ENCODE measurements at places on chromosomes 2 and 18. TPM values are rescaled to one million over a fixed set of nuclear protein-coding genes. Genes with fewer than 3 reads are reported as not detected.

RESP18 gene
- not detected for total RNA-seq

TNFRSF11A gene
- total RNA-seq, result 5.0 TPM

- DNase-seq, result no peak
These were observed 13.5 kb upstream of the SFXN5 start for GRCh38 chr2:73084971-73085370.

DNA sequence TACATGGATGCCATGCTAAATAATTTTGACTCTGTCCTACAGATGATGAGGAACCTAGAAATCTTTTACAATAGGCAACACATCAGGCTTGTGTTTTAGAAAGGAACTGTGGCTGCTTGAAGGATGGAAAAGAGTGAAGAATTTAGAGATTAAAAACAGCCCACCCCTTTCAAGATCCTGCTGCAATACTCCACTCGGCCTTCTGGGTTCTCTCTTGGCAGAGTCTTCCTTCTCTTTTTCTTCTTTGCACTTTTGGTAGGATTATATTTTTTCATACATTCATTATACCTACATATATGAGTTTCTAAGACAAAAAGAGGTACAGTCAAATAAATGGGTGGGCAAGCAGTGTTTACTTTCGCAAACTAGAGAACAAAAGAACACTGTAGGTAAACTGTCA is 474.3 kb downstream of the ERBB4 start:
- DNase-seq, result no peak

DNA sequence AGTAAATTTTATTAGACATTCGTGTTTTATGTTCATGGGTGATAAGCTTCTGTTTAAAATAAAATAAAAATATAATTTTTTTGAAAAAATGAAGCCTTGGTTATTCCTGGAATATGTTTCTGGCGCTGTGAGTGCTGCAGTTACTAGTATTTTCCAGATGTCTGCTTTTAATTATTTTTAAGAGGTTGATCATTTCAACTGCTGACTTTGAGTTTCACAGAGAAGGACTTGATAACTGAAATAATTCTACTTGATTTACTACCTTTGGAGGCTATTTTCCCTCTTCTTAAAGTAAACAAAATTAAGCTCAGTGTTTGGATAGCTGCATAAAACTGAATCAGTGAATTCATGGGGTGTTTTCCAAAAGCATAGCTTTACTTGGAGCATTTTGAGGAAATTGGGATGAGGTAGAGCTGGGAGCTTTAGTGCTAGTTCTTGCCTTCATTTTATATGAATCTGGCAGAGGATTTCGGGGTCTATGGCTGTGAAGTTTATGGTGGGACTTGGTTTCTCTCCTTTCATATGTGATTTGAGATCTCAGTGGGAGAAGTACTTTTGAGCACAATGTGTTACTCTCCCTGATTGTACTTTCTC is 666.5 kb downstream of the DCDC2C start:
- no peak for DNase-seq

DNA sequence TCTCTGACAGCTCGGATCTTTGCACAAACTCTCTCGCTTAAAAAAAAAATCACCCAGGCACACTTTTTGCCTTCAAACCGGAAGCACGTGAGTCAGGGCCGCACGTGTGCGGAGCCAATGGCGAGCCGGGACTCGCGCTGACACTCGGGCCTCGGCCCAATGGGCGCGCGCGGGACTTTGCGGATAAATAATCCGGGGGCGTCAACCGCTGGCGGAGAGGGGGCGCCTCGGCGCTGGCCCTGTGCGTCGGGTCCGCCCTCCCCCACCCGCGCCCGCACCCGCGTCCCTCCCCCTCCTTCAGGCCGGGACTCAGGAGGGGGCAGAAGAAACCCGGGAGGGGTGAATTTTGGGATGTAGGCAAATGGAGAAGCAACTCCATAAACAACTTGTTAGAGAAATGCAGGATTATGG is 319 bp upstream of the EN1 start:
- DNase-seq, result no peak

DNA sequence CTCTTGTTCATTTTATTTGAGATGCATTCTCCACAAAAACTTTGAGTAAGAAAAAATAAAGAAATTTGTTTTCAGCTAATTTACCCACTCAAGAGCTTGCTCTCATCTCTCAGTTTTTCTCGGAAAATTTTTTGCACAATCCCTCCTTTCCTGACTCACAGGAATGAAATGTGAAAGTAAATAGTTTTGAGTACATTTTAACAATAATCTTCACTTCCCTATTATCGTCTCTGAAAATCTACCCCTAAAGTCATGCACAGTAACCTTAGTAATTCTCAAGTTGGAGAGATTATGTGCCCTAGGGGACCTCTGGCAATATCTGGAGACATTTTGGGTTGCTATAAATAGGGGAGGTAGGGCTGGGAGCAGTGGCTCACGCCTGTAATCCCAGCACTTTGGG is 2.6 kb downstream of the CYB5A start:
- DNase-seq, result no peak

DNA sequence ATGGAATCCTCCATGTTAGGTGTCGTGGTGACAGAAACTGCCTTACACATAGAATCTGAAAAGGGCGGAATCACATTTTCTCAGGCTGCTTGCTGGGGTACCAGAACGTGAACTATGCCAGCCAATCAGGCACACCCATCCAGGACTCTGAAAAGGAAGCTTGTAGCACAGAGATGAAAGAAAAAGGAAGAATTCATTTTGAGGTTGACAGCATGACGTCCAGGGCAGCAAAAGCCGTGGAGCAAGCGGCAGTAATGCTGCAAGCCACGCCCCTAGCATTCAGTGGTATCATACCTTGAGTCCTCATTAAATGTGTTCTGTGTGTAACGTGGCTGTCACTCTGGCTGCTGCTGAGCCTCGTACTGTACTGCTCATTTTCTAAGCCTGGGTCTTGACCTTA is 304.0 kb downstream of the DYSF start:
- DNase-seq, result no peak

GRCh38 chr18:77155031-77155430 is 22.4 kb upstream of the MBP start:
- no peak for DNase-seq

DNA sequence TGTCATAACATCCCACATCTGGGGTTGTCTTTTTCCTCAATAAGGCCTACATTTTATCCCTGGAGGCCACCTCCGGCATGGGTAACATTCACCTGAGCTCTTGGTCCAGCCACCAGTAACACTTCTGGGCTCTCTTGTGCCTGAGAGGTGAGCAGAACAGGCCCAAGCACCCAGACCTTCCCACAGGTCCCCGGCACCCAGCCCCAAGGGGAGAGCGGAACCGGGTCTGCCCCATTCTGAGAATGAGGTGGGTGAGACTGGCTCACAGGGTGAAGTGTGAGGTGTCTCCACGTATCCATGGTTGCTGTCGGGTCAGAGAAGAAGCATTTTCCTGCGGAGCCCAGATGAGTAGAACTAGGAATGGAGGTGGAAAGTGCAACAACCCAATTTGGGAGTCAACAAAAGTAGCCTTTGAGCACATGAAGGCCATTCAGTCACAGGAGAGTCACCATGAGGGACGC is 496.7 kb upstream of the MYT1L start:
- no peak for DNase-seq

GRCh38 chr2:34533585-34534183 is 934.6 kb upstream of the FAM98A start:
- DNase-seq, result no peak

GRCh38 chr2:96927405-96928171 is 57.7 kb upstream of the SEMA4C start:
- peak; percentile 68 for DNase-seq
